Brain (organoid and tissue), 16 donors: ENCODE measurements at places on chromosomes 16 and 17.

DNA sequence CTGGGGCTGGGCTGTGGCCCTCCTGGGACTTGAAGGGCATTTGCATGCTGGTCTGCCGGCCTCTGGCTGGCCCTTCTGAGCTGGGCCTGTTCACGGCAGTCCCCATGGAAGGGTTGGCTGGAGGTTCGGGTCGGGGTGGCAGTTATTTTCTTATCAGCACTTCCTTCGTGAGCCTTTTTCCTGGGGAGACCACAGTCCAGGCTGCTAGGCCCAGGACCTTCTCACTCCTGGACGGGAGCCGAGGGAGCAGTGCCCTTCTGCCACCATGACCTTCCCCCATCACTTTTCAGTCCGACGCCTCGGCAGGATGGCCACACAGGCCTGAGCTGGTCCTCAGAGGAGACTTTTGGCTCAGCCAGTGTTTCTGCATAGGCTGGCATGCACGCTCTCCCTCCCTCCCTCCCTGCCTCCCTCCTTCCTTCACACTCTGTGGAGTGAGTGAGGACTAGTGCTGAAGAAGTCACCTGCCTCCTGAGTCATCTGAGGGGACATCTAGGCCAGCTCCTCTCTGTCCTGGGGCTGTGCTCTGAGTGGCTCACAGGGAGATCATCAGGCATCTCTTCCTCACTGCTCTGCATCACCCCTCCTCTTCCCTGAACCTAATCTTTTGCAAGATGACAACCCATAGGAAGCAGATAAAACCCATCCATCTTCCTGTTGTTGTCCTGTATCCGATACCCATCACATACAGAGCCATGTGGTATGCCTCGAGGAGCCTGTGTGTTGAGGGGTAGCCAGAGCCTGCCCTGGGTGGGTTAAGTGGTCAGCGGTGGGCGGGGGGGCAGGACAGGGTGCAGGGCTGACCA lies 109.7 kb downstream of the RAP1GAP2 start:
- no peak for DNase-seq

- DNase-seq, result no peak
These were observed 6.7 kb downstream of the HS3ST3B1 start for GRCh38 chr17:14307560-14308024.

DNA sequence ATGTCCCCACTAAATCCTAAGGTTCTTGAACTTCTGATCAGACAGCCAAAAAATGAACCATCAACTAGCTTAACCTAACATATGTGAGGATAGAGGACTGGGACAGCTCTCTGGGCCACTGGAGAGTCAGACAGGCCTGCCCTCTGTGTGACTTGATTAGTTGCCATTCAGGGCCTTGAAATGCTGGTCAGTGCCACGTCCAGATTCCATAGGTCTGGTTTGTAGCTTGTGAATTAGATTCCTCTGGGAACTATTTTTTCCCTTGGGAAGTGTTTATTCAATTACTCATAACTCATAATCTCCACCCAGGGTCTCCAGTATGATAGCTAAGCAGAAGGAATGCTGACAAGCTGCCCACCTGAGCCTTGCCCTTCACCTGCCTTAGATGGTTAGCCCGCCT lies 48.2 kb downstream of the IGF2BP1 start:
- no peak for DNase-seq

DNA sequence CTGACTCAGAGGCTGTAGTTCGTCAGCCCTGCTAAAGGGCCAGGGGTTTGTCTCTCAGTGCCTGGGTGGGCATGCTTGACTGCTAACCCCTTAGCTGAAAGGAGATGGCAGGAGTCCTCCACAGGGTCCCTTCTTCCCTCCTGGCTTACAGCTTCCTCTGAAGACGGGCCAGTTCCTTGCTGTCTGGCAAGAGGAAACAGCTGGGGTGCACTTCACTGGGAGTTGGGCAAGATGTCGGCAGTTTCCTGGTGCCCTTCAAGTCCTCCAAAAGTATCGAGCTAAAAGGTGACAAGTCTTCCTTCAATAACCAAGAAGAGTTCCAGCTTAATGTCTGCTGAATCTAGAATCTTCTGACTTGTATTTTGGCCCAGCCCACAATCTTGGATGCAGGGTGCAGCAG lies 23.4 kb downstream of the NUP85 start:
- no peak for DNase-seq

DNA sequence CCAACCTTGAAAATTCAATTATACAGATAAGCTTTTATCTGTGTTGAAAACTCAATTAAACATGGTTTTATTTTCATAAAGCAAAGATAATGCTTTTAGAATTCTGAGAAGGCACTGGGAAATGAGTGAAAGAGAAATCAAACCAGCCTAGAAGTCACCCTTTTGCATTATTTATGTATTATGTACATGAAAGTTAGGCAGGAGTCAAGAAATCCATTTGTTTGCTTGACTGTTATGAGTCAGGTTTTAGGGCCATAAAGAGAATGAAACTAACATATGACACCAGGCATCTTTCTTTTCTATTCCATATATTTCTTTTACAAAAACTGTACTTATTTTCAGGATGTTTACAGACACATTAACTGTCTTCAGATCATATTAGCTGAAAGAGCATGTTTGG lies 23.3 kb upstream of the CDH8 start:
- no peak for DNase-seq
